ENCODE measurements at places on chromosomes 4 and X. TPM values are rescaled to one million over a fixed set of nuclear protein-coding genes. Genes with fewer than 3 reads are reported as not detected.

C4orf51 gene
- not detected for total RNA-seq

GRCh38 chr4:77269505-77269904 is 112.5 kb downstream of the CCNG2 start:
- no peak for DNase-seq

DNA sequence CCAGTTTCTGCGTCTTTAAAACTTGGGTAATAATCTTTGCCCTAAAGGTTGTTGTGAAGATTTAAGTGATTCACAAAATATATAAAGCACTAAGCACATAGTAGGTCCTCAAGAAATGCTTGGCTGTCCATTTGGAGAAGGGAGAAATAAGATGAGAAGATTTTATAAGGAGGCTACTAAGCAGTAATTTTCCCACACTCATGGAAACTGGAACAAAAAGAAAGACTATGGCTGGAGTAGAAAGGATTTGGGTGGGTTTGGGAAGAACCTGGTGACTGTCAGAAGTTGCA is 47.0 kb downstream of the PRPS1 start:
- DNase-seq = no peak

PLK4 gene
- total RNA-seq = 4.9 TPM

GRCh38 chr4:180086480-180087190 is 2156.6 kb upstream of the TENM3 start:
- no peak for DNase-seq

ASMT gene
- not detected for total RNA-seq

- DNase-seq = no peak
These were observed 3.9 kb downstream of the AVPR2 start for GRCh38 chrX:153908219-153908860.

GRCh38 chr4:188408244-188409030 is 269.2 kb downstream of the TRIML1 start:
- no peak for DNase-seq

GRCh38 chr4:8048856-8049676 is 109.4 kb upstream of the AFAP1 start:
- no peak for DNase-seq

DNA sequence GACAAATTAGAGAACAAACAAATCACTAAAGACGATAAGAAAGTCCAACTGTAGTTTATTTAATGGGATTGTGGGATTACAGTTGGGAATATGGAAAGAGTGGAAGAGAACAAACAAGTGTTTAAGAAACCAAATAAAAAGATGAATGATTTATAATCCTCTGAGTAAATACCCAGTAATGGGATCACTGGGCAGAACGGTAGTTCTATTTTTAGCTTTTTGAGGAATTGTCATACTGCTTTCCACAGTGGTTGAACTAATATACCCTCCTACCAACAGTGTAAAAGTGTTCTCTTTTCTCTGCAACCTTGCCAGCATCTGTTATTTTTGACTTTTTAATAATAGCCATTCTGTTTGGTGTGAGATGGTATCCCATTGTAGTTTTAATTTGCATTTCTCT is 15.0 kb downstream of the C4orf51 start:
- DNase-seq = no peak

- no peak for DNase-seq
These were observed 72.1 kb downstream of the COX18 start for GRCh38 chr4:72997409-72997808.

- DNase-seq = no peak
These were observed 1028.4 kb upstream of the INTU start for GRCh38 chr4:126604268-126604867.

IL9R gene
- total RNA-seq = 0.27 TPM

FAAH2 gene
- 5.3 TPM for total RNA-seq

DNA sequence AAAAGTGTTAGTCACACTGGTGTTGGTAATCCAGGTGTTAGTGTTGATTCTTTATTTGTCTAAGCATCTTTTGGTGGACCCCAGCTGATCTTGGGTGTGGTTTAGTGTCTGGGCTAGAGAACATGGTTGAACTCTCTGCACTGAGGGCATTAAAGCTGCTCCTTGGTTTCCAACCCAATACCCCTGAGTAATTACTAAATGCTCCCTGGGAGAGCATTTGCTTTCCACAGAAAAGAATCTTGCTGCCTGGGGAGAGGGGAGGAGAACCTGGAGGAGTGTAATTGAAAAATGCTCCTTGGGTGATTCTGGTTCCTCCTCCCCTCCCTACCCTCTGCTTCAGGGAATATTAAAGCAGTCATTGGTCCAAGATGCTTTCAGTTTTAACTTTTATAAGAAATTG is 3.1 kb downstream of the GUCY1B1 start:
- peak; percentile 48 for DNase-seq

DNA sequence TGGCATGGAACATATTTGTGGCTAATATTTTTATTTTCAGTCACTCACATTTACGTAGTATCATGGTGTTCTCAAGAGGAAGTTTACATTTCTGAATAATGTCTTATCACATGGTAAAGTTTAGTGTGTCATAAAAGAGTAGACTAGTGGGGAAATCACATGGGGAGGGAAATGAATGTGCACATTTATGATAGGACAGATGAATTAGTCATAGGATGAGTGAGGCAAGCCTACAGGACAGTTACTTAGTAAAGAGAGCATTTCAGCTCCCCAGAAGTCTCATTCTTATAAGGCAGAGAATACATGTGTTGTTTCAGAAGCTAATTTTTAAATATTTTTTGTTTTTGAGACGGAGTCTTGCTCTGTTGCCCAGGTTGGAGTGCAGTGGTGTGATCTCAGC is 6.2 kb downstream of the GK start:
- peak; percentile 4 for DNase-seq

DNA sequence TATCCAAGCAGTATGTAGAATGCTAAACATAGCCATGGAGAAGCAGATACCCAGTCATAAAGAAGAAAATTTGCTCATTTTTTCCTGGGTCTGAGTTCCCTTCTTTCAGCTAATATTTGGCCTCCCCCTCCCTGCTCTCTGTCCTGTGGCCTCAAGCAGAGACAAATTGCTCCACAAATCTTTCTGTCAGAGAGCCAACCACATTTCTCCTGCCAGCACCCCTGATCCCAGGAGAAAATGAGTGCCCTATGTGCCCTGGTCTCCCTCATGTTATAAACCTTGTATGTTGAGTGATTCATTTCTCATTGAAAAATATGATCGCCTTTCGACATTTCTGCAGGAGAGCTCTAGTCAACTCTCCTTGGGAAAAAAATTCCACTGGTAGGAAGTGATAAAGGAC is 82.0 kb downstream of the TMEM156 start:
- DNase-seq = no peak

- peak; percentile 37 for DNase-seq
These were observed 440.9 kb downstream of the INPP4B start for GRCh38 chr4:142405021-142405694.

GSX2 gene
- total RNA-seq = not detected

CXCL6 gene
- total RNA-seq = 2.1 TPM

- no peak for DNase-seq
These were observed 298.7 kb upstream of the CLNK start for GRCh38 chr4:10983268-10983667.

GPR82 gene
- total RNA-seq = not detected

FIP1L1 gene
- 39.8 TPM for total RNA-seq

DNA sequence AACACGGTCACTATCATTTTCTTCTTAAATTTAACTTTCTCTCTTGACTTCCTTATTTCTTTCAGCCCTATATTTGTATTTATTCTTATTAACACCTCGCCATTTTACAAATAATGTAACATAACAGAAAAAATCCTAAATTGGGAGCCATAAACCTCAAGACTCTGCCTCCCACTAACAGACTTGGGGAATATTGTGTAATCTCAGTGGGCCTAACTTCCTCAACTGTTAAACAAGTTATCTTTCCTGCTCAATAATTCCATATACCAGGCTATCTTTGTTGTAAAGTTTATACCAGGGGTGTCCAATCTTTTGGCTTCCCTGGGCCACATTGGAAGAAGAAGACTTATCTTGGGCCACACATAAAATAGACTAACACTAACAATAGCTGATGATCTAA is 26.2 kb downstream of the PRSS12 start:
- no peak for DNase-seq

- no peak for DNase-seq
These were observed 611.0 kb upstream of the PABPC4L start for GRCh38 chr4:134812611-134813010.

SSX4B gene
- total RNA-seq = not detected

DNA sequence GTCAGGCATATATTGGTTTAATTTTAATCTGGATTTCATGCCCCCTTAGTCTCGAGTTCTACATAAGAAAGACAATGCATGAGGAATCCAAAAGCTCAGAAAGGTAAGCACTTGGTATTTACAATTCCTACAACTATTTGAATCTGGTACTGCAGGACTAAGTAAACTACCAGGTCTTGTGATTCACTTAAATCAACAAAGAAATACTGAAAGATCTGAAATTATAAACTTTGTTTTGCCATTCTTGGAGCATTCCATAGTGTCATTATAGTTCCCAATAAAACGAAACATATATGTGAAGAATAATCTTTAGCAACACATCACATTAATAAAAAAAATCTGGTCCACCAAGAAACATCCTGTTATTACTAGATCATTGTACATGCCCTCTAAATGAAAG is 482.3 kb downstream of the ANKRD50 start:
- DNase-seq = no peak

DNA sequence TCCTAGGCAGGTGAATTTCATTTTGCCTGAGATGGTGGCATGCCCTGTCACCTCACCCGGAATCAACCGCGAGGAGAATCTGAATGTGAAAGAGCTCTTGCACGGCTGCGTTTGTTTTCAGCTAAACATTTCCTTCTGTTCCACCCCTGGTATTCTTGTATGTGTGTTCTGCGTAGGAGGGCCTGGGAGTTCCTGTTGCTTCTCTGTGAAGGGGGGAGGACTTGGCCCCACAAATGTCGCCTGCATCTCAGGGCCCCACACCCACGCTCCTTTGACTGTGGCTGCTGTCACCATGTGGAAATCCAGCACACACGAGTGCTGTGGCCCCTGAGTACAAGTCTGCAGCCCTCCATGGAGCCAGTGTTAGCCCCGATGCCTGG is 45.8 kb upstream of the CLCN4 start:
- DNase-seq = no peak

OCRL gene
- 20.1 TPM for total RNA-seq

ZFP92 gene
- 1.8 TPM for total RNA-seq

DNA sequence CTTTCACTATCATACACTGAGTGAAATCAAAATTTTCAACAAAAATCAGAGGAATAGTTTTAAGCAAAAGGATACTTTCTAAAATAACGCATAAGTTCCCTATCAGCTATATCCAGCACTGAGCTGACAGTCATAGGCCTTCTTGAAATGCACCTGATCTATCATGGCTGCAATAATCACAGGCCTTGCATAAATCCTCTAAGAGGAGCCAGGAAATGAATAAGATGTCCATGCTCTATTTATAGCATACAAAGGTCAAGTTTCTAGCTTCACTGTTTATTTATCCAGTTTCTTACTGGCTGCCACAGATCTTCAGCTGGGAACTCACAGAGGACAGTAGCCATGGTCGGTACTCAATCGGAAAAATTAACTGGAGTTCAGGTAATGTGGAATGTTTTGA is 235.9 kb upstream of the DMD start:
- DNase-seq = no peak

- no peak for DNase-seq
These were observed 63.2 kb upstream of the PBDC1 start for GRCh38 chrX:76109654-76110053.

DNA sequence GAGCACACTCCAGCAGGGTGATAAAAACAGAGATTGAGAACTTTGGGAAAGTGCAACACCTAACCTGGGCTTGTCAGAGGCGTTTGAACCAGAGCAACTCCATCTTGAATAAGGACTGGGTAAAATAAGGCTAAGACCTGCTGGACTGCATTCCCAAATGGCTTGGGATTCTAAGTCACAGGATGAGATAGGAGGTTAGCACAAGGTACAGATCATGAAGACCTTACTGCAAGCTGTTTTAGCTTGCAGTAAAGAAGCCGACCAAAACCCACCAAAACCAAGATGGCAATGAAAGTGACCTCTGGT is 43.9 kb downstream of the SCFD2 start:
- no peak for DNase-seq

DNA sequence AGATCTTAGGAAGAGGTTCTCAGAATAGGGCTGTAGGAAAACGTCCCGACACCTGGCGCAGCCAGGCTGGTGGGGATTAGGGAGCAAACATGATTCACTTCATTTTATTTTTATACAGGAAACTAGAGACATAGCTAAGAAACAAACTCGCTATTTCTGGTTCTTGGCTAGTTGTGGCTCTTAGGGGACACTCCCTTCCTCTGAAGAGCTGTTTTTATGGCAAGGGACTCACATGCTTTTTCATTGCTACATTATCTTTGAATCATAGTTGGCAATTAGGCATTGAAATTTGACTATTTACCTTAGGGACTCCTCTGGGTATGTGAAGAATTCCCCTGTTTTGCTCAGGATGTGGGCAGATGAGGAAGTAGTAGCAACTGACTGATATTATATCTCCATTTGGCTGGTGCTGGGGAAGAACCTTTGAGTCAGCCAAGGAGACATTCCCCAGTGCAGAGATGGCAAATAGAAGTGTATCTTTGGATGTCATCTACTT is 174.5 kb downstream of the SMIM20 start:
- peak; percentile 48 for DNase-seq

- no peak for DNase-seq
These were observed 19.9 kb downstream of the DGAT2L6 start for GRCh38 chrX:70196961-70197720.

IL2 gene
- not detected for total RNA-seq

- no peak for DNase-seq
These were observed 14.5 kb upstream of the FGG start for GRCh38 chr4:154626793-154627484.

DNA sequence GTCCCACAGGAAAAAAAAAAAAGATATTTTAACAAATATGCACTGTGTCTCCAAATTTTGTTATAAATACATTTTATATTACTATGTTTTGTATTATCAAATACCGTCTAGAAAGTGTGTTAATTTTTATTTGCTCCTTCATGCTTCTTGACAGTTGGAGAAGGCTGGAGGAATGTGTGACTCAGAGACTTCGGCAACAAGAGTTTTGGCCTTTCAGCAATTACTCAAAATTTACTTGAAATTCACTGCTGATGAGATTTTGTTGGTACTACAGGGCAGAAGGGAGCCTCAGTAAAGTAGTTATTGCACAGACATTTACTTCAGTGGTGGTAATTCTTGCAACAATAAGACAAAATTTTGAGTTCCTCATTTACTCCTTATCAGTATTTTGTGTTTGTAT is 2164.0 kb downstream of the PCDH7 start:
- DNase-seq = no peak

GRCh38 chr4:52823702-52824092 is 38.4 kb upstream of the RASL11B start:
- DNase-seq = no peak

SYN1 gene
- 1.9 TPM for total RNA-seq

MAGEE1 gene
- 2.3 TPM for total RNA-seq

DNA sequence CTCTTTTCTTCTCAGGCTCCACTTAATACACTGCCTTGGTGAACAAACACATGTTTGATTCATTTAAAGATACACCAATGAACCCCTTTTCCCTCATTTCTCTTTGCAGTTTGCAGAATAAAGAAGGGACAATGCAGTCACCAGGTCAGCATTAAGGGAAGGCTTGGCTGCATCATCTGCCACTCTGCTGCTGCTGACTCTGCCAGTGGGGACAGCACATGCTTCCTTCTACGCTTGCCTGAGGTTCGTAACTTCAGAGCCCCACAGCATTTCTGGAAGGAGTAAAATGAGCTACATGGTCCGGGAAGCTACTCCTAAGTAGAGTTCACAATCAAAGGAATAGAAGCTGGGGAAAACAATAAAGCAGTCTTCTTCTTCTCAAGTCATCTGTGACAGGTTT is 178.9 kb upstream of the GATB start:
- no peak for DNase-seq

HPGDS gene
- total RNA-seq = not detected

GRCh38 chr4:17024425-17024824 is 126.0 kb upstream of the LDB2 start:
- no peak for DNase-seq

- no peak for DNase-seq
These were observed 406.7 kb downstream of the SPOCK3 start for GRCh38 chr4:166827629-166828028.

Data from kidney epithelial cell (primary cell).